CD4-positive, alpha-beta T cell (primary cell): ENCODE measurements at places on chromosomes 5 and 9.
A peak's percentile ranks its signal among the peaks of the same experiment; 100 is the strongest.

- peak; percentile 26 for DNase-seq
These were observed 185.9 kb downstream of the ERCC6L2 start for GRCh38 chr9:96061293-96061987.

DNA sequence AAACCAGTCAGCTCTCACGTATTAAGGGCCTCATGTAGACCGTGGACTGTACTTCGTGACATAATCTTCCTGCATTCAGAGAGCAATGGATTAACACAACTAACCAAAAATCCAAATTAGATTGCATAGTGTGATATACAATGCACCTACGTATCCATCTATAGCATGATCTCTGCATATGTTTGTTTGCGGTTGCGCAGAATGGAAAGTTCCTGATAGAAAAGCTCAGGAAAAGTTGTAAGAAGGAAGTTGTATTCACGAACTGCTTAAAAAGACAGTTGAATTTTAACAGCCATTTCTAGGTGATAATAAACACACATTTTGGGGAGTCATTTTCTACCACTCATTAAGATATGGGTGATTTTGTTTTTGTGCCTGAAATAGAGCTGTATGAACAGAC lies 869.0 kb downstream of the TLE4 start:
- no peak for DNase-seq

DNA sequence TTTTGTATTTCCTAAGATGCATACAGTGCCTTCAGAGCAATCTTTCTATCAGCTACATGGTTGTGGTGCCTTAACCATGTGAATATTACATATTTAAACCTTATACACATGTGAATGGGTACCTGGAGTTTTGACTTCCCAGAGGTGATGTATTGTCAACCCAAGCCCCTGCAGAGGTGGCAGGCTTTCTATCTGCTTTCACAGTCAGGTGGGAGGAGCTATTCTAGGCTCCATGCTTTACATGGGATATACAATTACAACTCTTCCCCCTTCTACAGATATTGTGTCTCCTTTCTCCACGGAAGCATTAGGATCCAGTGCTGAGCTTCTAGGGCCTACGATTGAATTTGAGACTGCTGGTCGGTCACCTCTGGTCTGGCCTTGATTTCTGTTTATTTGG lies 89.8 kb upstream of the TUT7 start:
- DNase-seq, result no peak

- no peak for DNase-seq
These were observed 322.5 kb upstream of the SLC24A2 start for GRCh38 chr9:20111173-20111843.

DNA sequence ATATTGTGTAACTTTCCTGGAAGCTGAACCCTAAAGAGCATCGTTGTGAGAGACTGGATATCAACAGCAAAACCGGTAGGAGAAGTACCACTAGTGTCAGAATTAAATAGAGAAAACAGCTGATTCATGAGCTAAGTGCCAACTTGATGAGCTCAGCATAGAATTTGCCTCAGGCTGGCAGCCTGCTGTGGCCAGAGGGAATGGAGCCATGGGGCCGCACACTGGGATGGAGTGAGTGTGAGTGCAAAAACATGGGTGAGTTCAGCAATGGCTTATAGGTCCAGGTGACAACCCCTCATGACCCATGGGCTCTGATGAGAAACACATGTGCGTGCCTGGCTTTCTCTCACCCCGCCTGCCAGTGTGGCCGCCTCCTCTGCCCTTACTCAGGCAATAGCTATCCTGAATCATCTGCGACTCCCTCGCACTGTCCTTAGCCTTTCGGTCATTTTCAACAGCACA lies 25.4 kb downstream of the ADAMTS16 start:
- DNase-seq, result no peak

- DNase-seq, result peak; percentile 6
These were observed 1.8 kb downstream of the SHB start for GRCh38 chr9:38066914-38067858.

- no peak for DNase-seq
These were observed 26.3 kb upstream of the SEMA6A start for GRCh38 chr5:116600876-116601275.

DNA sequence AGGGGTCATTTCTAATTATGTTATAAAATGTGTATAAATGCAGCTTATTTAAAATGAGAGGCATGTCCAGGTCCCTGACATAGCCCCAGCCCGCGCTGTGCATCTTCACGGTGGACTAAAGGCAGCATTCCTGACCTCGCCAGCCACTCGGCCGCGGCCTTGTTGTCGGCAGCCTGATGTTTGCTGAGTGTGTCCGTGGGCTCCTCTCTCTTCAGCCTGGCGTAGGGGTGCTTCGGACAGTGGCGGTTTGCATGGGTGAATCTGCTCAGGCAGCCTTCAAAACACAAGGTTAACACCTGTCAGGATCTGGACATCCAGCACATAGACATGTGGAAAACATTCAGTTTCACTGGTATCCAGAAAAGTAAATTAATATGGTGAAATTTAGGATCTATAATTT lies 8.8 kb upstream of the SLC35D2 start:
- no peak for DNase-seq

GRCh38 chr9:35566417-35566816 lies 38.6 kb upstream of the TESK1 start:
- DNase-seq, result no peak

DNA sequence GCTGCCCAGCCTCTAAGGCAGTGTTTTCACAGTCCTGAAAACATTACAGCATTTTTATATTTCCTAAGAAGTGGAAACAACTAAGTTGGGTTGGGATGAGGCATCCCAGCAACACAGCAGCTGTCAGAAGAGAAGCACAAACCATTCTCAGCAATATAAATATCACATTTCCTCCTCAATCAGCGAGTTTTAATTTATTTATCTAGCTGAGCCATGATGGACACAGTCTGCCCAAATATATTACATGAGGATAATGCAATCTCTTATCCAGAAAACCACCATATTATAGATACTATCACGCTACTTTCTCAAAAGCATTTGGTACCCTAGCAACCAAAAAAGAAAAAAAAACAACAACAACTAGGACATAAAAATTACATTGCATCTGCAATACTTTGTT lies 158.5 kb downstream of the FSTL4 start:
- no peak for DNase-seq

GRCh38 chr5:169895926-169896325 lies 84.4 kb downstream of the INSYN2B start:
- no peak for DNase-seq

- DNase-seq, result no peak
These were observed 142.7 kb upstream of the SMIM23 start for GRCh38 chr5:171642894-171643293.

- no peak for DNase-seq
These were observed 41.2 kb downstream of the DNAJC21 start for GRCh38 chr5:34970552-34970951.

DNA sequence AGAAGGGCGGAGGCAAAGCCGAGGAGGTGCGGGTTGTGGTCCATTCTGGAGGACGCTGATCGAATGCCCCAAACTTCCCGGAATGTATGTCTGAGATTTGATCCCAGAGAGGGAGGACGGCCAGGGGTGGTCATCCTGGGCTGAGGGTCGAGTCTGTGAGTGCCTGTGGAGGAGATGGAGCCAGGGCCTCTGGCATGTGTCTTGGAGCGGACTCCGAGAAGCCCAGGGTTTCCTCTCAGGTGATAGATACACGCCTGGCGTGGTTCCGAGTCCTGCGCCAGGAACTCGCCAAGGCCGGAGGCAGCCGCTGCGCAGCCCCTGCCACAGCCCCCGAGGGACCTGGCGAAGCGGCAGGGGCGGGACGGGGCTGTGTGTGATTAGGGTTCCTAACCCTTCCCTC lies 363 bp downstream of the ZNF454 start:
- DNase-seq, result no peak

DNA sequence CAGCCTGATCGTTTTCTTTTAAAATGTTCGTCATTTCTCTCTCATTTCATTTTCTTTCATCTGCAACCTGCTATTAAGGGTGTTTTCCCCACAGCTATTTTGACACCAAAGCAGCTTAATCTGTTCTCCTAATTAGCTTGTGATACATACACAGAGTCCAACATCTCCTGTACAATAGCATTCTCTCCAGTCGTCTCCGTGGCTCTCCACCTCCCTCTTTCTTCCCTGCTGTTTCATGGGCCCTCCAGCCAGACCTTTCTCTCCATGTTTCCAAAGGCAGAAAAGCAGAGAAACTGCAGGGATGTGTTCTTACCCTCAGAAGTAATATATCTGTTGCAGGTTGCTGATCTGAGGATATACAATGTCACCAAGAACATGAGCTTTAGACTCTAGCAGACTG lies 88.8 kb upstream of the SPOCK1 start:
- DNase-seq, result no peak
